ENCODE measurements at places on chromosomes 2 and 18.

DNA sequence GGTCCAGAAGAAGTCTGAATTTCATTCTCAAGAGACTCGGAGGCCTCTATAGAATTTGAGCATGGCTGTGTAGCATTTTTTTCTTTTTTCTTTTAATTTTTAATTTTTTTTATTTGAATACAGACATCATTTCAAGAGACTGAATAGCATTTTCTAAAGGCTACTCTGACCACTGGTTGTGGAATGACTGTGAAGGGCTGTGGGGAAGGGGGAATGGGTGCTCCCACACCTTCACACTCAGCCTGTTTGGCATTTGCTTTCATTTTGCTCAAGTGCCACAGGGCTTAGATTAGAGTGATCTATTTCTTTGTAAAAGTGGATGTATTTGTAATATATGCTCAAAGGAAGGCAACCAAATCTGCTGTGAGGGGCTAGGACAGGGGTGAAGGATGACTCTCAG, 142.0 kb upstream of the SPOPL start:
- no peak for DNase-seq

DNA sequence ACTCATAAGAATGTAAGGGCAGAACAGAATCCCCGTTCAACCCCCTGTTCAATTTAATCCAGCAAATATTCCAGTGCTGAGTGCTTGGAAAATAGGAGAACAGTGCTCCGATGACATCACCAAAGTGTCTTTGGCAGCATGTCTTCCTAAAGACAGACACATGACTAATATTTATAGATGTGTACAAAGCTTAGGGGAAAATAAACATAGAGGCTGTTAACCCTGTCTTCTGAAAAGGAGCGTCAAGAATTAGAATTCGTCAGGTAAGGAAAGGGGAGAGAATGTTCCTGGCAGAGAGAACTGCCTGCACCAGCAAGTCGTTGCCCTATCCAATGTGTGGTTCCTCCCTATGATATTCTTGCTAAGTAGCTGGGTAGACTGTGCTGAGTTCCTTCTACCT, 72.7 kb downstream of the PLB1 start:
- no peak for DNase-seq

DNA sequence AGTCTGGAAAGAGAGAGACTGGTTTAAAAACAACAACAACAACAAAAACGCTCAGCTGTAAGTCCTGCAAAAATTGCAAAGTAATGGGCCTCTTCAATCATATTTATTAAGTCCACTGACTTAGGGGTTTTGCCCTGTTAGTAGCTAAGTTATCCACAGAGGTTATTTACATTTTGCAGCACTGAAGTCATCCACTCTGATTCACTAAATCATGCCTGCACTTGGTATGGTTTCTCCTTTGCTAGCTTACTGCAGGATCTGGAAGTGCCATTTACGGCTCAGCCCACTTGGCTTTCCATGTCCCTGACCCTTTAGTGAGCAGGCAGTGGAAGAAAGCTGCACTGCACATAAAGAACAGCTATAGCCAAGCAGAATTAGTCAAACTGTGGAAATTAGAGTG, 484.4 kb downstream of the NRXN1 start:
- no peak for DNase-seq

GRCh38 chr18:54150226-54150625, 74.2 kb downstream of the MBD2 start:
- DNase-seq: no peak

- DNase-seq: no peak
Measured at GRCh38 chr18:77129150-77129551, 3.4 kb downstream of the MBP start.

DNA sequence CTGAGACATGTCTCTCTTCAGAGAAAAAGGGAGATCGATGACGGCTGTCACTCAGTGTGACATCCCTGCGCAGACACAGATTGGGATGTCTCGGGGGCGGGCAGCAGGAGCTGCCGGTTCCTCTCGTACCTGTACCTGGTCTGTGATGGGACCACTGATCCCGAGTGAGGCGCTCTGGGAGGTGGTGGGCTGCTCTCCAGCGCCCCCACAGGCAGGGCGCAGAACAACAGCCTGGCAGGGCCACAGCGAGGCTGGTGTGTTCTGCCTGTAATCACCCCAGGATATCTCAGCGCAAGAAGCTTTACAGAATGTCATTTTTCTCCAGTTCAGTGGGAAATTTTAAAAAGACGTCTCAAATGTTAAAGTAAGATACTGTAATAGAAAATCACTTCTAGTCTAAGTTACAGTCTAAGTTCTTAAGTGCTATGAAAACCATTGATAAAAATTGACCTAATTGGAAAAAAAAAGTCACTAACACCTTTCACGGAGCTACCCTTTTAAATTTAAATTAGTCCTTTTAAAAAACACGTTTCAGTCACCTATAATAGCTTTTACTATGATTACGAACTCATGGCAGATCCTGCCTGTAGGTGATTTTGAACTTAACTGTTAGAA, 189.8 kb downstream of the SNTG2 start:
- DNase-seq: no peak

GRCh38 chr2:162720559-162721271, 117.9 kb downstream of the KCNH7 start:
- no peak for DNase-seq

DNA sequence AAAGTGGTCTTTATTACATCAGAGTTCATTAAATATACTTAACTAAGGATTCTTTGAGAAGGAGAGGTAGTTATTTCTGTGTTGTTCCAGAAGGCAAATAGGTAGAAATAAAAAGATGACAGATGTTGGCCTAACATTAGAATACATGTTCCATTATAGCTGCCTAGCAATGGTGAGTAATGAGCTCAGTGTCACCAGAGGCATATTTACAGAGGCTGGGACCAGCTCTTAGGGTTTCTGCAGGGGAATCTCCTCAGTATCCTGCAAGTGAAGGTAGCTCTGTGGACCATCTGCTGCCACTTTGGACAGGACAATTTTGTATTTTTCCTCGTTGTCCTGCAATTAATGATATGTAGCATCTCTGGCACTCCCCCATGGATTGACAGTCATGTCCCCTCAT, 416.0 kb downstream of the THSD7B start:
- DNase-seq: no peak

- peak; percentile 38 for DNase-seq
Measured at GRCh38 chr2:25672494-25673299, 680 bp downstream of the DTNB start.

DNA sequence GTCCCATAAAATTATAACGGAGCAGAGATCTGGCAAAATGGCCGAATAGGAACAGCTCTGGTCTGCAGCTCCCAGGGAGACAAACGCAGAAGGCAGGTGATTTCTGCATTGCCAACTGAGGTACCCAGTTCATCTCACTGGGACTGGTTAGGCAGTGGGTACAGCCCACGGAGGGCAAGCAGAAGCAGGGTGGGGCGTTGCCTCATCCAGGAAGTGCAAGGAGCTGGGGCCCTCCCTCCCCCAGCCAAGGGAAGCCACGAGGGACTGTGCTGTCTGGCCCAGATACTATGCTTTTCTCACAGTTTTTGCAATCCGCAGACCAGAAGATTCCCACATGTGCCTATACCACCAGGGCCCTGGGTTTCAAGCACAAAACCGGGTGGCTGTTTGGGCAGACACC, 22.8 kb downstream of the ICA1L start:
- DNase-seq: no peak

DNA sequence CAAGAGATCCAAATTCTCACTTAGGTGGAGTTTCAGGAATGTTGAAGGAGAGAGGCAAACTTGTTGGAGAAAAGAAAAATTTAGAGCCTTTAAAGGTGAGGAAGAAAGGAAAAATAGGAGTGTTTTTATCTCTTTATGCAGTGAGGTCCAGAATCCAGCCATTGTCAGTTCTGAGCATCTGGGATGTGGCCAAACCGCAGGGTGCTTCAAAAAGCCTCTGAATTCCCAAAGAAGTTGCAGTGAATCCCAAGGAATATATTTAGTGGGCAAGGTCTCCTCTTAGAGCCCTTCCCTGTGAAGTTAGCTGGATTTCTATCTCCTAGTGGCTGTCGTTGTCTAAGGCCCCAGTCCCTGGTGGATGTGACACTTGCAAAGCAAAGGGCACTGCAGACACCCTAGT, 51.2 kb downstream of the MTCL1 start:
- DNase-seq: no peak

DNA sequence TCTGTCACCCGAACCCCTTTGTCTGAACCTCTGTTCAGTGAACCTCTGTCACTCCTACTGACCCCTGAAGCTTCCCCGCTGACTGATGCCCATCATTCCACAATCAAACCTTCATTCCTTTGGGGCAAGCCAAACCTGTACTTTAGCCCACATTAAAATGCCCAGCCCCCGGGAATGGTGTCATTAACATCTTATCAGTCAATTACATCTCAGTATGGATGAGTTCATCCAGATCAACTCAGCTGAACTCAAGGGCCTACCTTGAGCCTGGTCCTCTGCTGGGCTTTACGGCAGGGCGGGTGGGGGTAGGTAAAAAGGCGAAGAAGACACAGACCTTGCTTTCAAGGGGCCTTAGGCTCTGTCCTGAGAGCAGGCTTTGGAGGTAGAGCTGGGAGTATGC, 154.4 kb upstream of the SMAD2 start:
- no peak for DNase-seq

GRCh38 chr2:144679942-144680341, 160.0 kb upstream of the ZEB2 start:
- peak; percentile 52 for DNase-seq

- no peak for DNase-seq
Measured at GRCh38 chr2:235709969-235710879, 216.4 kb downstream of the AGAP1 start.

DNA sequence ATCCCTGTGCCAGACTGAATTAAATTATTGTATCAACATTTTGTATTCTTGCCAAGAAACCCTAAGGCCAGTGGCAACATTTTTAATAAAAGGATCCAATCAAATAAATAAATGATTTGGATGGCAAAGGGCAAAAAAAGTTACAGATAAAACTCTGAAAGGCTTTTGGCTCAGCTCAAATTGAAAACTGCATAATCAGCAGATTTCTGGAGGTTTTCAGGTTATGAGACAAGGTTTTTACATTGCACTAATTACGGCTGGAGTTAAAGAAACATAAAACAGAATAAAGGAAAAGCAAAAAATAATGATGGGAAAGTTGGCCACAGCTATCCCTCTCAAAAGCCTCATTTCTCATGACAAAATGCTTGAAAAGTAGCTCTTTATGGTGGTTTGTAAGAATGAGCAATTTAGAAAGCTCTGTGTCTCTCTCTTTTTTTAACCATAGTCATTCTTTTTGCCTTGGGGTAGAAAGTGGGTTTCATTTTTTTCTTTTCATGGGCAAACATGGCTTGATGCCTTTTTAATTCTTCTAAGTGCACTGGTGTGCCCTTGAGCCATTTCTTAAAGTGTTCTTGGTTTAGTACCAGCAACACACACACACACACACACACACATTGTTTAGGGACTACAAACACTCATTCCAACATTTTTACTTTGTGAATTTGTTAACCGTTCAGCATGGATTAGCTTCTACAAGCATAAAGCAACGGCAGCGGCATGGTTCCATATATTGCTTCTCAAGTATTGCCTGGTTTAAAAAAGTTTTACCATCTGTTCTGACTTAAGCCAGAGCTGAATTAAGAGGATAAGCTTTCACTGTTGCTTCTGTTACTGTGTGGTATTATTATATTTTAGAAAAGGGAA, 747.1 kb upstream of the FSHR start:
- DNase-seq: no peak

GRCh38 chr18:63508596-63508995, 31.8 kb downstream of the SERPINB5 start:
- DNase-seq: no peak

GRCh38 chr2:72090271-72090720, 57.4 kb downstream of the CYP26B1 start:
- DNase-seq: no peak

GRCh38 chr2:216385478-216385877, 13.2 kb upstream of the MARCHF4 start:
- no peak for DNase-seq

DNA sequence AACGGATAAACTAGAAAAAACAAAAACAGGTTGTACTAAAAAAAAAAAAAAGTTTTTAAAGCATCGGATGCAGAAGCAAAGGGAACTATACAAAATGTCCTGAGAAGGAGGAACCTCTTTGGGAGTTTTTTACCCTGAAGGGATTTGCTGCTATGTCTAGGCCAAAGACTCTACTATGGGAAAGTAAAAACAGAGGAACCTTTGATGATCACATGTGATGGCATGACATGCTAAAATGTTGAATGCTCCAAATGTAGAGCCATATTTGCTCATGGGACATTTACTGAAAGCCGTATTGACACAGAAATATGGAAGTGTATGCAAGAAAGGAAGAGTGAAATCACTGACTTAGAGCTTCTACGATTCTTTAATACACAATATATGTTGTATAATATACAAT, 992.0 kb upstream of the ZEB2 start:
- DNase-seq: no peak

- DNase-seq: no peak
Measured at GRCh38 chr2:180571559-180571958, 408.8 kb upstream of the UBE2E3 start.

- no peak for DNase-seq
Measured at GRCh38 chr2:27839022-27839618, 51.1 kb downstream of the RBKS start.

GRCh38 chr2:169066897-169067296, 2.5 kb upstream of the DHRS9 start:
- DNase-seq: no peak

DNA sequence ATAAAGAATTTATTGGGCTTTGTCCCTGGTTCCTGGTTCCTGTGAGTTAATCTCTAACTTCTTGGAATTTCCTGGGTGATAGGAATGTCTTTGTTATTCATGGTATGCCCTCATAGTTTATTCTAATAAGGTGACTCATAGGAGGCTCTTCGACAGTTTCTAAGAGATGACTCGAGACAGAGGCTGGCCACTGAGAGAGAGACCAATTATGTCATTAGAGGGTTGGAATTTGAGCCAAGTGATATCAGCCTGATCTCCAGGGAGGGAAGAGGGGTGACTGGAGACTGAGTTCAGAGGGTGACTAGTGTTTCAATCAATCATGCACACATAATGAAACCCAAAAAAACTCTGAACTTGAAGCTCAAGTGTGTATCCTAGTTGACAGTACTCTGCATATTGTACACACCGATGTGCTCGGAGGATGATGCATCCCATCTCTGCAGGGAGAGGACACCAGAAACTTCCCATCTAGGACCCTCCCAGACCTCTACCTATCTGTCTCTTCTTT, 185.7 kb downstream of the MTCL1 start:
- DNase-seq: peak; percentile 10

DNA sequence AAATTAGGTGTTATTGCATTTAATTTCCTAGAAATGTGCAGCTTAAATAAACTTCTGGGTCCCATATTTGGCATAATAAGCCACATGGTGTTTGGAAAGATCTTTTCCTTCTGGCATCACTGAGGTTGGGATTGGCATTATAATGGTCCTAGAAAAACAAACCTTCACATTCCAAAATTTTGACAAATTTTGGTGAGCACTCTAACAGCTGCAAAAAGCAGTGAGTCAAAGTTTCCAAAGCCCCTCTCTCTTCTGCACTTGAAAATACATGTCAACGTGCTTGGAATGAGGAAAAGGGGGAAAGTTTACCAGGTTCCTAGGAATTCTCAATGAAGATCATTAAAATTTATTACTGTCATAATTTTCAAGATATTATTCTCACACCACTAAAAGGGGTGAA, 77.8 kb upstream of the STK17B start:
- DNase-seq: no peak

- DNase-seq: no peak
Measured at GRCh38 chr2:156574112-156574511, 137.9 kb downstream of the GPD2 start.

Measured in COR-L47 (cell line).